Activated gamma-delta T cell treated with anti-CD3 and anti-CD28 coated beads, Interleukin-2, amount 50 U/mL, for 16 hours (primary cell): ENCODE measurements at places on chromosomes 6 and 20.
A peak's percentile ranks its signal among the peaks of the same experiment; 100 is the strongest.

- DNase-seq, result peak; percentile 82
Measured at GRCh38 chr6:31546958-31547726, at the start of gene NFKBIL1. Gene NFKBIL1 (plus strand): TSS chr6:31547608. CDS start chr6:31547695, 87 bp downstream.

DNA sequence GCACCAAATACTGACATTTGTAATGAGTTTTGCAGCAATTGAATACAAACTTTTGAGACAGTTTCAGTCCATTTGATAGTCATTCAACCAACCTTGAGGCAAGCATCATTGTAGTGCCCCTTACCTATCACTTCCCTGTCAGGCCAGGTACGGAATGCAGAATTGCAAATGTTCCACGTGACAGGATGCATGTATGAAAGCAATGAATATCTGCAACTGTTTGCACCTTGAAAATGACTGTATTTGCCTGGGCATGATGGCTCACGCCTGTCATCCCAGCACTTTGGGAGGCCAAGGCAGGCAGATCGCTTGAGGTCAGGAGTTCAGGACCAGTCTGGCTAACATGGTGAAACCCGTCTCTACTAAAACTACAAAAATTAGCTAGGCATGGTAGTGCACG is 146.0 kb upstream of the SCGN start:
- DNase-seq, result no peak

GRCh38 chr6:148700741-148701311 is 46.0 kb upstream of the UST start:
- DNase-seq, result no peak

DNA sequence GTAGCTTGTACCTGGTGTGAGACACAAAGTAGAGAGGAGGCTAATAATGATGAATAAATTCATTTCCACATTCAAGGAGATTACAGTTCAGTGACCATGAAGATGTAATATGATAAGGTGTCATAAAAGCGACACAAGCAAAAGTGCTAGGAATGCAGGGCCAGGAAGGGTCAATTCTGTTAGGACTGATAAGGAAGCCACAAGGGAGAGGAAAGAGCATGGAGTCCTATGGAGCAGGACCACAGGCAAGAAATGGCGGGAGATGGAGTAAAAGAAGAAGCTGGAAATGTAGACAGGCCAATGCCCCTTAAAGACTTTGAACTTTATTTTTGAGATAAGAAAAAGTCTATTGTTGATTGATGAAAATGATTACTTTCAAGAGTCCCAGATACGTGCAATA is 161.8 kb upstream of the KCNK16 start:
- no peak for DNase-seq

DNA sequence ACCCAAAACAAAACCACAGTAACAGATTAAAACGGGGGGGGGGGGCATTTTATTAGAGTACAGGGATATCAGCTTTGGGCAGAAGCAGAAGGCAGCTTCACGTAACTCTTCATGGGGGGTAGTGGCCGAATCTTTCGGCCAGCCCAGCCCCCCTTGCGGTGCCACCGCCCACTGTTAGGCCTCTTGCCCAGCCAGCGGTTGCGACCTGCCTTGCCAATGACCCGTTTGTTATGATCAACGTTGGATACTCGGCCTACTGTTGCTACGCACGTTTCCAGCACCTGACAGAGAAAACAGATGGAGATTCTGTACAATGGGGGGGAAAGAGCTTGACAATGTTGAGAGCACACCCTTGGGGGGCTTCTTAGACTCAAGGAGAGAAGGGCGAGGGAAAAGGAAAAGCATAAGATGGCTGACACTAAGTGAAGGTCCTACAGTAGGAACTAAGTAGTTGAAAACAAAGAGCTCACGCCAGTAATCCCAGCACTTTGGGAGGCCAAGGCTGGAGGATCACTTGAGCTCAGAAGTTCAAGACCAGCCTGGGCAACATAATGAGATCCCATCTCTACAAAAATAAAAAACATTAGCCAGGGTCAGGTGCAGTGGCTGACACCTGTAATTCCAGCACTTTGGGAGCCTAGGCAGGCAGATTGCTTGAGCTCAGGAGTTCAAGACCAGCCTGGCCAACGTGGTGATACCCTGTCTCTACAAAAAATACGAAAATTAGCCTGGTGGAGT is 724 bp upstream of the CUL7 start:
- DNase-seq, result no peak
